Effector memory CD8-positive, alpha-beta T cell (primary cell): ENCODE measurements at places on chromosomes 2 and 18.

- DNase-seq = no peak
Measured at GRCh38 chr18:62206593-62206992, 19.5 kb downstream of the RELCH start.

- DNase-seq = peak; percentile 49
Measured at GRCh38 chr2:393711-394696, 106.1 kb upstream of the ALKAL2 start.

- DNase-seq = no peak
Measured at GRCh38 chr2:193201583-193201982, 1006.9 kb upstream of the TMEFF2 start.

GRCh38 chr2:175003875-175004729 lies 1.1 kb downstream of the CHN1 start:
- no peak for DNase-seq

DNA sequence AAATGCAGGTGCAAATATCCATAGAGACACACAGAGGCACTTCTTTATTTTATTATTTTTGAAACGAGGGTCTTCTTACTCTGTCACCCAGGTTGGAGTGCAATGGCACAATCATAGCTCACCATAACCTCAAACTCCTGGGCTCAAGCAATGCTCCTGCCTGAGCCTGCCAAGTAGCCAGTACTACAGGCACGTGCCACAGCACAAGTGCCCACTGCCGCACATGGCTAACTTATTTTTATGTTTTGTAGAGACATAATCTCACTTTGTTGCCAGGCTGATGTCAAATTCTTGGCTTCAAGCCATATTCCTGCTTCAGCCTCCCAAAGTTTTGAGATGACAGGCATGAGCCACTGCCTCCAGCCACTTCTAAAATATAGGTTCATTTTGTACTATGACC lies 537.6 kb downstream of the THSD7B start:
- DNase-seq = no peak

DNA sequence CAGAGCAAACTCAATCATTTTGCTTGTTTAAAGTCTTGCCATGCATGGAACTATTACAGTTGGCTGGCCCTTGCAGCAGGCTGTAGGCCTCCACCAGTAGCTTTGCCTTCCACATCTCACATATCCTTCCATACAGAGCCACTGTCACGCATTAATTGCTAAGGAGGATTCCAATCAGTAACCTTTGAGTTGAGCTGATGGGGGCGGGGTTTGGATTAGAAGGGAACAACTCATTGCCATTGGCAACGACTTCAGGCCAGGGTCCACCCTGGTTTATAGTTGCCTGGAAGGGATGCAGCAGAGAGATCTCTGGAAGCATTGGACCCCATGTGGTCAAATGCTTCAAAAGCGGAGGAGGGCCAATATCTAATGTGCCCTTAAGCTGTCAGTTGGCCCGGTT lies 63.3 kb upstream of the TTC39C start:
- no peak for DNase-seq

GRCh38 chr2:212958757-212959295 lies 192.6 kb downstream of the IKZF2 start:
- DNase-seq = no peak

- no peak for DNase-seq
Measured at GRCh38 chr2:17690776-17691175, 62.8 kb downstream of the SMC6 start.

DNA sequence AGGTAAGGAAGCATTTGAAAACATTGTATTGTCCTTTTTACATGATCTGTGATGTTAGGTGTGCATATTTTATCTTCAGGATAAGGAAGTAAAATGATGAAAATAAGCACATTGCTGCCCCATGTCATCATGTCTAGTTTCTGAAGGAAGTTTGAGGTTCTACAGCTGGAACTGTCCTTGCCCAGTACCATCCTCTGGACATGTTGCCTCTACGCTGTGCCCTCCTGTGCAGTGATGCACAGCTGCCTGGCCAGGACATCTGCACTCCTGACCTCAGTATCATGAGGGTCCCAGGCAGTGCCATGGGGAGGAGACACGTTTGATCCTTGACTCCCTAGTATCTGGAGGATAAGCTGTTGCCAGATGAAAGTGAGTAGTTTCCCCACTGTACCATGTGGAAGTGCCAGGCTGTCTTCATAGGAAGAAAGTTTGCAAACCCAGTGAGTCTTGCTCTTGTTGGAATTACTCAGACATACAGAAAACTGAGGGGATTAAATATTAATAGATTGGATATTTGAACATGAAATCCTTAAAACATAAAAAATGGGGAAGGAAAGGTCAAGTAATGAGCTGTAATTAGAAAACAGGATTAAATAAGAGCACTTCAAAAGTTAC lies 9.5 kb downstream of the ALKAL2 start:
- DNase-seq = no peak

GRCh38 chr2:219282375-219282774 lies 3.2 kb downstream of the DNAJB2 start:
- DNase-seq = no peak

DNA sequence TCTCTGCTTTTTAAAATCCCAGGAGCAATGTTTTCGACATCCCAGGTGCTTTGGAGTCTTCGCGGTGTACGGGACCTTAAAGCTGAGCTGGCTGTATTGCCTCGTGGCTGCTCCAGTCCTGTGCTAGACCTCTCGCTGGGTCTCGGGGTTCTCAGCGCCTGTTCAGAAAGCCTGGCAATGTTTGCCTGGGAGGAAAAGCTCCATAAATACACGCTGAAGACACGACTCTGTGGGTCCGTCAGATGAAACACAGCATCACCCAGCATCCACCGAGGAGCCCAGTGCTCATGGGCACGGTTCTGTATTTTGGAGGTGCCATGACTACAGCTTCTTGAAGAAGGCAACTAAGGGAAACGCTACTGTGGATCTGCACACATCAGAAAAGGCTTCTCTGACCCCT lies 21.6 kb downstream of the MBP start:
- no peak for DNase-seq

- no peak for DNase-seq
Measured at GRCh38 chr2:212979046-212979612, 172.3 kb downstream of the IKZF2 start.

- no peak for DNase-seq
Measured at GRCh38 chr2:61100801-61101200, 35.1 kb downstream of the SANBR start.

DNA sequence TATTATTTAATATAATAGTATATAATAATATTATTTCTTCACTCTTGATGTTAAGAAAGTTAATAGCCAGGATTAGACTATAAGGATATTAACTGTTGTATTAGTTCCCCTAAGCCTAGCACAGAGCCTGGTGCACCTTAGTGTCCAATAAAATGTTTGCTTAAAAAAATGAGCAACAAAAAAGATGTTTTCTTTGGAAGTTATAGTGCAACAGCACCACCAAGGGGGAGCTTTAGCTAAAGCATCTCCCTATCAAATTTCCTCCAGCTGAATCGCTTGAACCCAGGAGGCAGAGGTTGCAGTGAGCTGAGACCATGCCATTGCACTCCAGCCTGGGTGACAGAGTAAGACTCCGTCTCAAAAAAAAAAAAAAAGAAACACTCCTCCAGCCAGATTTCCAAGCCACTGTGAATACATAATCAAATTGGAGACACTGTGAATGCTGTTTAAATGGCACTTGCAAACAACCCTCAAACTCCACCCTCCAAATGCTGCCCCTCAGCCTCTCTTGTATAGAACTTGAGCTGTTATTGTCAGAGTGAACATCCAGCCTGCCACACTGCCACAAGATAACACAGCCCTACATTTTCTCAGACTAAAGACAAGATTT lies 221.9 kb downstream of the DYM start:
- no peak for DNase-seq

DNA sequence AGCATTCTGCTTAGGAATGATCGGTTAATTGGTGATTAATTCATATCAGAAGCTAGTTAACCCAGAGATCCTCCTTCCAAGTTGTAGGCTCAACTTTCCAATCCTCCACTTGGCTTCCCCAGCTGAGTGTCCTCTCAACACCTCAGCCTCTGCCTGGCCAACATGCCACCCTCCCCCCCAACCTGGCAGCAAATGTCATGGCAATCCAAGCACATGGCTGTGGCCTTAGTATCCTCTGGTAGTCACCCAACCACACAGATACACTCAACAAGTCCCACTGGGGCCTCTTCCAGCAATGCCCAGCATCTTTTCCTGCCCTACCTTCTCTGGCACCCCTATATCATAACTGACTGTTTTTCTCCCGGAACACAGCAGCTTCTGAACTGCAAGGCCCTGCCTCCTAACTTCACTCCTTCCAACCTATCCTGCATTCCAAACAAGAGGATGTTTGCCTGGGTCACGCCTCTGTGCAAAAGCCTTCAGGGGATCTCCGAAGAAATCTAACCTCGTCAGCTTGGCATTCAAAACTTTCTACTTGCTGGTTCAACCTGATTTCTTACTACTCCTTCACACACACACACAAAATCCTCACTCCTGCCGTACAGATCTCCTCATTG lies 195.0 kb downstream of the CYP26B1 start:
- DNase-seq = no peak
